ENCODE measurements at places on chromosomes 3 and 15.

DNA sequence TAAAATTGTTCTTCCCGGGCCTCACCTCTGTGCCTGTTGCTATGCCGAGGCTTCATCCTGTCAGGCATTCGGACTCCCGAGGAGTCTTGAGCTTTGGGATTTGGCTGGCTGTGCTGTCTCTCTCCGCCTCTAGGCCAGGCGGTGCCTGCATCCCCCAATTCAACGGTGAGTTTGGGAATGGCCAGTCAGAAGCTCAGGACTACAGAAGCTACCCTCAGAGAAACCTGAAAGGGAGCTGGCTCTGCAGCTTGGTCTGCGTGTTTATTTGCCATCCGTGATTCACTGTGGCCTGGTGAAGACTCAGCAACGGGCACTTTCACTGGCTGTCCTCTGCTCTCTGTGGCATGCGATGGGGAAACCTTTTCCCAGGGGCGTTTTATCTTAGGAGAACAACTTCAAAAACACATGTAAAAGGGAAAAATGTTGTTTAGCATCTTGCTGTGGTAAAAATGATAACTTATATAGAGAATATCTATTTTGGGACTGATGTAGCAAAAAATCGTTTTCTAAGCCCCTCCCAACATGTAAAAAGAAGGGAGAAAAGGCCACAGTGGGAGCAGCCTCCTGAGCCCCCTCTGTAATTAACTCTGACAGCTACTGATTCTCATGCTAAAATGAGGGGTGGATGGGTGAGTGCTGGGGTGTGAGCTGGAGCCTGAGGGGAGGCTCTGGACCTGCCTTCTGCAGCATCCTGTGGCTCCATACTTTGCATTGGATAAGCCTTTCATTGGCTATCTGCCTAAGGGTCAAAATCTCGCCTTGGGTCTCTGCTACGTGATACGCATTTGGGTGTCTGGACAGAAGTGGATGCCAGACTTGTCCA, 103.4 kb upstream of the KLHL25 start:
- no peak for DNase-seq

GRCh38 chr3:134432236-134432635, 53.5 kb downstream of the ANAPC13 start:
- no peak for DNase-seq

DNA sequence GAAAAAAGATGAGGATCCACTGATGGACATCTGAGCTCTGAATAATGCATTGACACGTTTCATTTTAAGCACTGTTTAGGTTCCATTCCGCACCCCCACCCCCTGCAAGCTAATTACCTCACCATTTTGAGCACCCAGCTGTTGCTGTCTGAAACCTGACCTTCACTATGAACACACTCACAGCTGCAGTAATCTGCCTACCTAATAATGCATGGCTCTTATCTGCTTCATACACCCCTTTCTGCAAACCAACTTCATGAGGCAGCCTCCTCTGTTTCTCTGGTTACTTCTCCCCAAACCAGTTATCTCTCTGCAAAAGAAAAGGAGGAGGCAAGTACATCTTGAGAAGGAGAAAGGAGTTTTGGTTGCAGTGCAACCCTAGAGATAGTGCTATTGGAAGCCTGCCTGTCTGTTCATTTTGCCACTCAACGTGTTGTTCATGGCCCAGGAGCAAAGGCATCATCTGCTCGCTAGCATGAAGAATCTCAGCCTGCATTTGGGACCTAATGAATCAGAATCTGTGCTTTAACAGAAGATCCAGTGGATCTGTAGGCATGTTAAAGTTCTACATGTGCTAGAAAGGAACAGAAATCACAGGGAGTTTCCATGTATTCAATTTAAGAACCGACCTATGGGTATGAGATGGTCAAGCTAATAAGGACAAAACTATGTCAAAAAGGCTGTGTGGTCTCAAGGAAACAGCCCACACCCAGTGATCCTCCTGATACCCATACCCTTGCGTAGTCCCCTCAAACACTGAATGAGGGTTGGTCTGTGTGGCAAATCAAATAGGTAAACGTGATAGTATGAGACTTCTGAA, 87.2 kb downstream of the MB21D2 start:
- DNase-seq, result no peak

DNA sequence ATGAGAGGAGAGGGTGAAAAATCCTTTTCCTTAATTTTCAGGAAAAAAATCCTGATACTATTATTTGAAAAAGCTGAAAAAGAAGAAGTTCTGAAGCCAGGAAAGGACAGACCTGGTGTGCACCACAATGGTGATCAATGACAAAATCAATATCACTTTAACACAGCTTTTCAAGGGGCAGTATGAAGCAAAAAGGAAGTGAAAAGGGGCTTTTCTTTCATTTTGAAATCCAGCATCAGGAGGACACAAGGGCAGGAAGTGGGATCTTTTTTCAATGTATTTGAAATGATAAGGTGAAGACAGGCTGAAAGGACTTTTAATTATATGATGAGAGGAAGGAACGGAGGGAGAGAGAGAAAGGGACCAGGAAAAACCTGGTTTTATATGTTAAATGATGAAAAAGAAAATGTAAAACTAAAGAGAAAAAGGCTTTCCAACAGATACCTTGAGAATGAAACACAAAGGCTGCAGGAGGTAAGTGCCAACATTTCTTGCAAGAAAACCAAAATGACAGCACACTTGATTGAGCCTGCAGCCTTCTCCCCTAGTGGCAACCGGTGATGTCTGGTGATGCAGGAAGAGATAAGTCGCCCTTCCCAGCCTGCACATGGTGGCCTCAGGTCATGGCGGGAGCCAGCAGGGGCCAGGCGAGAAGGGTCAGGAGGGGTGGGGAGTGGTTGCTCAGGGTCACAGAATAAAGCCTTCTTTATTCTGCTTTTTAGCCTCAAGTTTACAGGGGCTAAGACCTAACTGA, 236.7 kb upstream of the WNT5A start:
- DNase-seq, result no peak

- DNase-seq, result no peak
Observed at GRCh38 chr3:882533-882932, 210.3 kb upstream of the CNTN6 start.

DNA sequence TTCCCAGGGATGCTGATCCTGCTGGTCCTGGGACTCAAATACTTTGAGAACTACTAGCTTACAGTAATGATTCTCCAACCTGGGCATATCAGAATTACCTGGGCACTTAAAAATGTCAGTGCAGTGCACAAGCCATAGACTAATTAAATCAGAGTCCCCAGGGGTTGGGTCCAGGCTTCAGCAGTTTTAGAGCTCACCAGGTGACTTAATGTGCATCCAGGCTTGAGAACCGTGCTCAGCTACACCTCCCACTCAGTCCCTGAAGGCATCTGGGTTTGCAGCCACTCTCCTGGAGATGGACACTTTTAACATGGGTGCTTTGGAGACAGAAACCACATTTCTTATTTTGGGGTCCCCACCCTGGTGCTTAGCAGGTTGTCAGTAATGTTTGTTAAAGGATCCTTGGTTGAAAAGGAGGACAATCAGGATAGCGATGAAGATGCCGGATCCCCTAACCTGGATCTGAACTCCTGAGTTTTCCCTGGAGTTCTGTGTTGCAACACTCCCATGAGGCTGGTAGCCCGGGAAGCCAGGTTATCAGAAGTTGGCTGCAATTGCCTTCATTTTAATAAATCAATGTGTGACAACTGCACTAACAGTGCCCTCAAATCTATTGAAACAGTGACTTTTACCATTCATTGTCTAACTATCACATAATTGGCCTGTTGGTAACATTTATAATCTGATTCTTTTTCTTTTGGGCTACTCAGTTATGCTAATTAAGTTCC, 48.1 kb downstream of the BFSP2 start:
- no peak for DNase-seq

GRCh38 chr3:106059953-106060517, 191.2 kb upstream of the CBLB start:
- DNase-seq, result no peak

GRCh38 chr3:180973543-180973942, 16.0 kb downstream of the DNAJC19 start:
- DNase-seq, result no peak

DNA sequence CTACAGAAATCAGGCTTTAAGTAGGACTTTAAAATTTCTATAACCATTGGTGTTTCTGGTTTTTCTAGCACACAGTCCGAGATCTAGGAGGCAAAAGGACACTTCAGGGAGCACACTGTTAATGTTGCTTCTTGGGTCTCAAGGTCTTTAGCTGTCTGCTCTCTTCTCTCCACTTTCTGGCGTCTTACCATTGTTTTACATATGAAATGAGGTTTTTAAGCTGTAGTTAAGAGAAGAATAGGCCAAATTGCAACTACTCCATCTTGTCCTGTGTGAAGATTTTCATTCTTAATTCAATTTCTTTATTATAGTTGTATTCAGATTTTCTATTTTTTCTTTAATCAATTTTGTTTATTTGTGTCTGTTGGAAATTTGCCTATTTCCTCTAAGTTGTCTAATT, 151.4 kb downstream of the WNT7A start:
- no peak for DNase-seq

DNA sequence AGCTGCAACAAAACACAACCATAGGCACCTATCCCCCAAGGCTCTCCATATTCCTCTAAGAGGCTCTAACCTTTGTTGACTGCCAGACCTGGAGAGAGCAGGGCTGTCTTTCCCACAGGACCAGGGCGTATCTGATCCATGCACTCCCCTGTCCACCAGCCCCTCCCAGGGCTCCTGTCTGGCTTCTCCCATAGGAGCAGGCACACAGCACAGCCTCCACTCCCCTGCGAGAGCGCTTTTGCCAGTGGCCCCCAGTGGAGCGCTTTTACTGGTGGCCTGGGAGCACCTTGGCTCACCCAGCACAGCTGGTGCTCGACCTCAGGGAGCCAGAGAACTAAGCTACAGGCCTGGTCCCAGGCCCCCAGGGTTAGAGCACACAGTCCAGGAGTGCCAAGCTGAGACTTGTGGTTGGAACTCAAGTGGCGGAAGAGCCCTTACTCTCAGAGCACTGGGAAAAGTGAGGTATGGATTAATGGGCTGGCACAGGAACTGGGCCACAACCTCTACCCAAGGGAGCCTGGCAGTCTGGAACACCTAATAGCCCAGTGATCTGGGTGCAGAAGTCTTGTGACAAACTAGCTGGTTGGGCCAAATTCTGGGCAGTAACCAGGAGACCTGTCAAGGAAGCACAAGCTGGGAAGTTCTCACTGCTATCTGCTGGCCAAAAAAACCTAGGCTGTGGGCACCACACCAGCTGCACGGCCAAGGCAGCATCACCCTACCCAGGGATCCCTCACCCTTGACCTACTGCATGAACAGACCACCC, 79.6 kb downstream of the PPP2R3A start:
- DNase-seq, result no peak

- DNase-seq, result no peak
Observed at GRCh38 chr3:48400824-48401433, 28.9 kb downstream of the FBXW12 start.

- no peak for DNase-seq
Observed at GRCh38 chr3:14569474-14570000, 29.4 kb upstream of the GRIP2 start.

GRCh38 chr3:120341658-120342346, 7.4 kb downstream of the LRRC58 start:
- DNase-seq, result no peak

GRCh38 chr15:66758844-66759243, 56.8 kb downstream of the SMAD6 start:
- DNase-seq, result no peak

- no peak for DNase-seq
Observed at GRCh38 chr3:126918355-126918821, 64.5 kb upstream of the PLXNA1 start.

DNA sequence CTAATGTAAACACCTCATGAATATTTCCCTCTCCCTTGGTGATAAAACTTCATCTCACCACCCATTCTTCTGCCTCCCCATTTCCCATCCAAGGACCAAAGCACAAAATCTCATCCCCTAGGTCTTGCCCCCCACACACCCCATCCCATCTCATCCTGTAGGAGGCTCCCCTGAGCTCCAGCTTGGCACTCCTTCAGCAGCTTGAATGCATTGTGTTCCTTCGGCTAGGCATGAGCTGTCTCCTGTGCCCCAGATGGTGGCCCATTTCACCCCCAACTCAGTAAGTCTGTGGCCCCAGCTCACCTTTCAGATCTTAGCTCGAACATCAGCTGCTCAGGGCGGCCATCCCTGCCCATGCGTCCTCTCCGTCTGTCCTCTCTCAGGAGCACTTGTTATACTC, 203.6 kb upstream of the NR2F2 start:
- DNase-seq, result no peak

DNA sequence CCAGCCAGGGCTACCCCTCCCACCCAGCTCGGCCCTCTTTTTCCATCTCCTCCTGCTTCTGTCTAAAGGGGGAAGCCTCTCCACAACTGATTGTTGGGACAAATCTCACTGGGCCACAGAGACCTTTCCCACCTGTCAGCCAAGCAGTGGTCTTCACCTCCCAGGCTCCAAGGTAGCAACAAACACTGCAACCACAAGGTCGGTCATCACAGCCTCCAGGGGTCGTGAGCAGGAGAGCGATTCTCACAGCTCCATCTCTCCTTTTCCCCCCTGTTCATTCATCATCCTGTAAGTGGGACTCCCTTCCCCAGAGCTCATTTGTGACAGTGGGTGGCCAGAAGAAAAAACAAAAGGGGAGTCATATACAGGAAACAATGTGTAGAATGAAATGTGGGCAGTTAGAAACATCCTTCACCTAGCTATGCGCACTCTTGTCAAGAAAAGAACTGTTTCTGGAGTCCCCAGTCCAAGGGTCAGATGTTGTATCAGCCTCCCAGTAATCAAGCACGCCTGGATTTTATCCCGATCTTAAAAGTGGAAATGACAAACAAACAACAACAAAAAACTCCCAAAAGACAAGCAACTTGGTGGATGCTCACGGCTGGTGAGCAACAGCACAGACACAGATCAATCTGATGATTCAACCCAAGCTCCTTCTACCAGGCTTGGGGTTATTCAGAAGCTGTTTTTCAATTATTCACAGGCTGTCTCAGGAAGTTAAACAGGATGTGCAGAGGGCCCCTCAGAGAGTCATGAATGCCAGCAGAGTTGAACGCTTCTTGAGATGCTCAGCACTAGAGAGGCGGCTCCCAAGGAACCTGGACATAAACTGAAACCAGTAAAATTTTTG, 22.4 kb downstream of the LYZL4 start:
- DNase-seq, result no peak

GRCh38 chr15:76809412-76810103, 95.6 kb downstream of the SCAPER start:
- no peak for DNase-seq

DNA sequence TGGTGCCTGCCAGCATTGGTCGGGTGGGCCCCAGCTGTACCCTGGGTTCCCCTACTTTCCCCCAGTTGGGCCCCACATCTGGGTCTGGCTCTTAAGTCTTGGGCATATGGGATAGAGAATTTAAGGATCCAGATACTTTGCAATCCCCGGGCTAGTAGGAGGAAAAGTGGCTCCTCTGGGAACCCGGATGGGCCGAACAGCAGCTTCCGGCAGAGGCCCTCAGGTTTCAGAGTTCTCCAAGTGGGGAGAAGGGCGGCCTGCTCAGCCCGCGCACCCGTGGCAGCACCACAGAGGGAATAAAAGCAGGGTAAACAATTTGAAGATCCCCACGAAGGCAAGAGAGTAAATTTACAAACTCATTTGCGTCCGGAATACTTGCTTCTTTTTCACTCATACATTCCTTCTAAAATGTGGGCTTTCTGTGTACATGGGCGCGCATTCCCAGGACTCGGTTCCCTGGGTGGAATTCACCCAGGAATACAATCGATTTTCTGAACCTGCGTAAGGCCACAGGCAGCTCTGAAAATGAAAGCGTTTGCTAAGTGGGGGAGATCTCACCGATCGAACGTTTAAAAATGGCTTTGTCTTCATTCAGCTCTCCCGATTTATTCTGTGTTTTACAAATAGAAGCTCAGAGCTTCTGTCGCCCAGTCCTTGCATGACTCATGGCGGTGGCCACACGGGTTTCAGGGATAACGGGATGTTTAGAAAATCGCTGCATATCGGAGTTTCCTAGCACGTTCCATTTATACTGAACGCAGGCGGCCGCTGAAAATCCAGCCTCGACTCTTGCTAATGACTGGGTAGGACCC, 74.0 kb upstream of the POLG start:
- DNase-seq, result no peak

Data from nucleus accumbens (tissue), 56 donors.